Bronchial epithelial cell (primary cell): ENCODE measurements at places on chromosomes 16 and 17. TPM values are rescaled to one million over a fixed set of nuclear protein-coding genes. Genes with fewer than 3 reads are reported as not detected.

Gene CYGB
- total RNA-seq: 2.1 and 2.3 TPM in 2 replicates

Gene TOX3
- under 0.01 and 0.13 TPM in 2 replicates for total RNA-seq

Gene CALB2
- total RNA-seq: 0.26 and 2.2 TPM in 2 replicates

Gene NPIPA3
- 0.53 and 2.0 TPM in 2 replicates for total RNA-seq

Gene ACE
- 0.13 TPM in 1 of 2 replicates, not detected in the other for total RNA-seq

Gene TLCD3B
- not detected in 2 replicates for total RNA-seq

Gene GPR142
- not detected in 2 replicates for total RNA-seq

Gene CUEDC1
- total RNA-seq: 3.4 and 6.9 TPM in 2 replicates

Gene NDUFAF8
- 31.6 and 49.2 TPM in 2 replicates for total RNA-seq

Gene CCL16
- total RNA-seq: not detected in 2 replicates

Gene RPRML
- total RNA-seq: not detected in 2 replicates

Gene SLC38A8
- total RNA-seq: not detected in 2 replicates

Gene KREMEN2
- total RNA-seq: 1.1 and 1.2 TPM in 2 replicates

Gene MMP2
- total RNA-seq: 5.8 and 12.4 TPM in 2 replicates

Gene PSKH1
- 13.2 and 15.5 TPM in 2 replicates for total RNA-seq

Gene TEX19
- not detected in 2 replicates for total RNA-seq

Gene TUBG2
- 5.3 and 6.7 TPM in 2 replicates for total RNA-seq

Gene DOC2B
- 0.26 and 2.7 TPM in 2 replicates for total RNA-seq

Gene CDH8
- 1.8 and 2.6 TPM in 2 replicates for total RNA-seq

Gene CACNA1H
- not detected in 2 replicates for total RNA-seq

Gene TMEM114
- not detected in 2 replicates for total RNA-seq

Gene GAST
- 0.90 TPM in 1 of 2 replicates, not detected in the other for total RNA-seq

Gene CMTR2
- total RNA-seq: 37.4 and 42.9 TPM in 2 replicates

Gene PAQR4
- total RNA-seq: 5.3 and 5.5 TPM in 2 replicates

Gene ANKFN1
- under 0.01 and 0.13 TPM in 2 replicates for total RNA-seq

Gene TEFM
- 4.7 and 6.7 TPM in 2 replicates for total RNA-seq

Gene WIPF2
- total RNA-seq: 6.3 and 8.8 TPM in 2 replicates

Gene OSGIN1
- total RNA-seq: 1.1 and 1.8 TPM in 2 replicates

Gene TP53TG3C
- total RNA-seq: not detected in 2 replicates

Gene RTN4RL1
- total RNA-seq: 0.13 and 0.26 TPM in 2 replicates

Gene EXOC3L1
- total RNA-seq: not detected in 2 replicates

Gene CSH2
- total RNA-seq: not detected in 2 replicates

Gene GPATCH8
- total RNA-seq: 12.3 and 14.2 TPM in 2 replicates

Gene HNF1B
- not detected in 2 replicates for total RNA-seq

Gene TGFB1I1
- 1.6 and 2.8 TPM in 2 replicates for total RNA-seq

Gene MT4
- not detected in 2 replicates for total RNA-seq

Gene KRT23
- 12.9 and 29.4 TPM in 2 replicates for total RNA-seq

Gene G6PC1
- total RNA-seq: not detected in 2 replicates

Gene KRT28
- total RNA-seq: not detected in 2 replicates

Gene AGRP
- not detected in 2 replicates for total RNA-seq

Gene ARSG
- 0.79 and 0.90 TPM in 2 replicates for total RNA-seq

Gene TBC1D16
- total RNA-seq: 23.7 and 33.2 TPM in 2 replicates

Gene DNASE1L2
- total RNA-seq: under 0.01 and 0.64 TPM in 2 replicates

Gene ZNF469
- total RNA-seq: under 0.01 and 0.13 TPM in 2 replicates

Gene KIAA0513
- 7.1 and 9.3 TPM in 2 replicates for total RNA-seq

Gene LRRC37A
- 1.8 and 1.9 TPM in 2 replicates for total RNA-seq

Gene DCAKD
- 18.2 and 25.9 TPM in 2 replicates for total RNA-seq

Gene ZNF646
- 6.3 and 10.0 TPM in 2 replicates for total RNA-seq

Gene ADAP2
- total RNA-seq: 3.4 and 19.6 TPM in 2 replicates

Gene NFAT5
- 8.8 and 11.1 TPM in 2 replicates for total RNA-seq

Gene CSH1
- total RNA-seq: not detected in 2 replicates

Gene KRT40
- total RNA-seq: 0.13 TPM in 1 of 2 replicates, not detected in the other

Gene KRTAP4-5
- not detected in 2 replicates for total RNA-seq
